ENCODE measurements at places on chromosomes 2 and 18.

DNA sequence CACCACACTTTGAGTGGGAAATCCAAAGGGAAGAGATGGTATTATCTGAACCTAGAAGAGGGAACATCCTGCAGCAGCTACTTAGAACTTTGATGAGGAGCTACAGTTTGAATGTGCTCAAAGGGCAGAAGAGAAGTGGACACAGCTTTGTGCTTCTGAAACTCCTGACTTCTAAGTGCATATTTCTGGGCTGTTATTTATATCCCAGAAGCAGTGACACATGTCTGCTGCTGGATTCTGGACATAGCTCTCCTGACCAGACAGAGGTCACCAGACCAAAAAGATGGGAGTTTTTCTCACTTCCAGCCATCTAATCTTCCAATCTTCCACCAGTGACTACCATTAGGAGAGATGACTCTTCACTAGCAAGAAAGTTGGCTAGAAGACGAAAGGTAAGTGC lies 153.9 kb downstream of the FSIP2 start:
- DNase-seq, result no peak

- no peak for DNase-seq
Measured at GRCh38 chr2:191864628-191865374, 17.9 kb upstream of the CAVIN2 start.

DNA sequence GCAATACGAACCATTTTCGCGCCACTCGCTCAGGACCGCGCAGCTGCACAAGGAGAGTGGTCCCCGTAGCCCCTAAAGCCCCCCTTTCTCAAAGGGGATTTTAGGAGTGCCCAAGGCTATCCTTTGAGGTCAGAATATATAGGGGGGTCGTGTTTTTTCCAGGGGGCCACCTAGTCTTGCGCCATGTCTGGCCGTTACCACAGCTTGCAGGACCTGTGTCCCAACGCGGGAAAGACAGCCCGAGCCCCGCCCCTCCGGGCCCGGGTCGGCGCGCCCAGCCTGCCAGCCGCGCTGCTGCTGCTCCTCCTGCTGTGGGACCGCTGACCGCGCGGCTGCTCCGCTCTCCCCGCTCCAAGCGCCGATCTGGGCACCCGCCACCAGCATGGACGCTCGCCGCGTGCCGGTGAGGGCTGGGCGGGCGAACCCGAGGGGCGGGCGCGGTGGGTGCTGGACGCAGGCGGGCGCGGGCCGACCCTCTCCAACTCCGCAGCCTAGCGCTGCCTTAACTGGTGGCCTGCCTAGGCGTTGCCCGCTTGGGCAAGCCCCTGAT lies at the start of gene CDCA7:
CDCA7 (plus strand) TSS at position 291 of the 550 bp plus-strand sequence; CDS start at position 383, 92 bp downstream.
- DNase-seq, result peak; percentile 59

- no peak for DNase-seq
Measured at GRCh38 chr2:236934656-236935055, 151.0 kb upstream of the COPS8 start.

- no peak for DNase-seq
Measured at GRCh38 chr18:54240629-54241107, 16.2 kb upstream of the MBD2 start.

GRCh38 chr18:37937287-37937686 lies 371.7 kb upstream of the CELF4 start:
- no peak for DNase-seq

- no peak for DNase-seq
Measured at GRCh38 chr2:122249673-122250072, 494.2 kb downstream of the TSN start.

- peak; percentile 50 for DNase-seq
Measured at GRCh38 chr2:11248-11941, 34.9 kb downstream of the FAM110C start.

GRCh38 chr2:80061881-80062280 lies 242.7 kb downstream of the LRRTM1 start:
- DNase-seq, result no peak

DNA sequence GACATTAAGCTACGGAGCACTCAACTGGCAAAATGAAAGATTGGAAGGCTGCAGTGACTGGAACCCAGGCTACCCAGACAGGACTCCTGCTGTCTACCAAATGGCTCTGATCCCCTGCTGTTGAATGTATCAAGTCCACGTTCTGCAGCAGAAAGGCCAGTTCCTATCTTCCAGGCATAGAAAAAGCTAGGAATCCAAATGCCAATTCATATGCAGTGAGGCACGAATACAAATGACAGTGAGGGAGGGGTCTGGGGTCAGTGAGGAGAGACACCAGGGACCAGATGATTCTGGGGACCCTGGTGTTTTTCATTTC lies 5.3 kb downstream of the NRP2 start:
- no peak for DNase-seq

DNA sequence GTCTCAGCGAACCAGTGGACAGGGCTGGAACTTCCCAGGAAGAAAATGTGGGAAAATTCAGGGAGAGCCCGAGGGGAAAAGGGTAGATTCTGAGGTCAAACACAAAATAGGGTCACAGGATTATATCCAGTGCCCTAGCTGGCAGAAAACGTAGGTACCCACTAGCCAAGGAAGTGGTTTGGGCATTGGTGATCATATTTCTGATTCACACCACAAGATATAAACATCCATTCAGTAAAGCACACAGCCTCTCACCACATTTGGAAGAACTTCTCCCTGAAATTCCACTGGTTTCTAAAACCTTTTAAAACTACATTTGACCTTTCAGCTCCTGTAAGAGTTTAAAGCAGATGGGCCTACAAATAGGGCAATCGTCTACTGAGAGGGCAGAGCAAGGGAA lies 186.9 kb downstream of the TTC32 start:
- DNase-seq, result no peak

- DNase-seq, result peak; percentile 45
Measured at GRCh38 chr2:158457092-158457825, 507 bp downstream of the PKP4 start.

- DNase-seq, result no peak
Measured at GRCh38 chr2:181371782-181372645, 85.2 kb upstream of the ITGA4 start.

- DNase-seq, result no peak
Measured at GRCh38 chr2:37457401-37457901, 113.0 kb downstream of the QPCT start.

DNA sequence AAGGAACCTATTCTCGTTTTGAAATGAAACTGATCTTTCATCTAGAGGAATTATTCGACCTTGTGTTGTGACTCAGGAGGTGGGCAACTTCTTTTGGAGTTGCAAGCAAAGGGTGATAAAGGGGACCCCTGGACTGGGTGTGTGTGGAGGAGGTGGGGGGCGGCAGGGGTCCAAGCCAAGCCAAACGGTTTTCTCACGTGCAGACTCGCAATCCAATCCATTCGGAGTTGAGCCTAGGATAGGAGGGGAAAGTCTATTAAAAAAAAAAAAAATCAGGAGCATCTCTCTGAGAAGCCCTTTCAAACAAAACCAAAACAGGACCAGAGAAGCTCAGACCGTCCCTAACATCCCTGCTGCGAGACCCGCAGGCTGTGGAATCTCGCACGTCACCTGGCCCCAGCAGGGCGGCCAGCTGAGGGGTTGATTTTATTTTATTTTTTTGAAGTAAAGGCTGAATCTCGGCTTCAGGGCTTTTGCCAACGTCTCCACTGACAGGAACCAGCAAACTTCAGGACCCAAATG lies 3.7 kb upstream of the ZEB2 start:
- no peak for DNase-seq

GRCh38 chr2:177952151-177952550 lies 120.4 kb downstream of the PDE11A start:
- DNase-seq, result no peak

- DNase-seq, result no peak
Measured at GRCh38 chr2:24454294-24454693, 36.8 kb upstream of the NCOA1 start.

DNA sequence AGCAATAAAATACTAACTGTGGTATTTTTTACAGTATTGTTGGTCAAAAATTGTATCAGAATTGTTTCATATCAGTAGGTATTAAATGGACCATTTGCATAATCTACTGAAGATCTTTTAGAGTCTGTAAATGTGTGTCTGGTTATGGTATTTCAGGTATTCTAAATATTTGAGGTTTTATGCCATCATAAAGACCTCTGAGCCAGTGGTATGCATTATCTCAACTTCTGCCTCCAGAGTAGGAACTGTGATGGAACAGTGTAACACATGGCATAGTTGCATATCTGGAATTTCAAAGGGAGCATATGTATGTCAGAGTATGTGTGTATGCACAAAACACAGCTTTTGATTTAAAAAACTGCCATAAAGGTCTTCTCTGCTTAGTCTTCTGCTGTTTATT lies 15.4 kb downstream of the GREB1L start:
- no peak for DNase-seq

DNA sequence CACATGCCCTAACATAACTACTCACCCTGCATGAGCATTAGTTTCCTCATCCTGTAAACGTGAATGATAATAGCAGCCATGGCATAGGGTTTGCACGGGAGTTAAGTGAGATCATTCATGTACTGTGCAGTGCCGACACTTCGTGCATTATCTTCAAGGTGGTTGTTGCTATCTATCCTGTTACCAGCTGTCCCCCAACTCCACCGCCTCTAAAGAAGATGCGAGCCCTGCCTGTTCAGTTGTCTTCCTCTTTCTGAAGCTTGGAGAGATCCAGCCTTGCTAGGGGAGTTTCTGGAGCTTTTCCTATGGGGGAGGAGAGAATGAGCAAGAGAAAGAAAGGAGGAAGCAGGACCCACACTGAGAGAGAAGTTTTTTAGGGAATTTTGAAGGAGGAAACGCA lies 34.4 kb downstream of the YPEL5 start:
- DNase-seq, result no peak

DNA sequence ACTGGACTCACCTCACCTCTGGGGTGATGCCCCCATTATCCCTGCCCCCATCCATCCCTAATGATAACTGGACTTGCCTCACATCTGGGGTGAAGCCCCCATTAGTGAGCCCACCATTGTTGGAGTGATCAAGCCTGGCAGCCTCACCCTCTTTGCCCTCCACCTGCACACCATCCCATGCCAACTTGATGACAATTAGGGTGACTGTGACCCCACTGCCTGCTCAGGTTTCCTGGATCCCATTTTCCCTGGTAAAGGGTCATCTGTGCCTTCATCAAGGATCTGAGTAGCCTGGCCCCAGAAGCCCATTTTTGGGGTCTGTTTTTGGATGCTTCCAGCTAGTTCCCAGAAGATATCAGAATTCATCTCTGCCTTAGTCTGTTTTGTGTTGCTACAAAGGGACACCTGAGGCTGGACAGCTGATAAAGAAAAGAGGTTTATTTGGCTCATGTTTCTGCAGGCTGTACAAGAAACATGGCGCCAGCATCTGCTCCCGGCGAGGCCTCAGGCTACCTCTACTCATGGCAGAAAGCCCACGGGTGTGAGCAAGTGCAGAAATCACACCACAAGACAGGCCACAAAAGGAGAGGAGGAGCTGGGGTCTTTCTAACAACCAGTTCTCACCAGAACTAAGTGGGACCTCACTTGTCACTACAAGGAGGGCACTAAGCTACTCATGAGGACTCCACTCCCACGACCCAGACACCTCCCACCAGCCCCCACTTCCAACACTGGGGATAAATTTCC lies 196.4 kb upstream of the TWIST2 start:
- no peak for DNase-seq

All from stimulated activated CD4-positive, alpha-beta T cell treated with anti-CD3 and anti-CD28 coated beads, Interleukin-12 subunit alpha, Interleukin-12 subunit beta, amount 100 ng/mL, for 4 hours (primary cell).